Panc1 (cell line): ENCODE measurements at places on chromosomes 12 and 14.

- no peak for DNase-seq
Measured at GRCh38 chr14:65302571-65303189, 109.8 kb upstream of the FUT8 start.

DNA sequence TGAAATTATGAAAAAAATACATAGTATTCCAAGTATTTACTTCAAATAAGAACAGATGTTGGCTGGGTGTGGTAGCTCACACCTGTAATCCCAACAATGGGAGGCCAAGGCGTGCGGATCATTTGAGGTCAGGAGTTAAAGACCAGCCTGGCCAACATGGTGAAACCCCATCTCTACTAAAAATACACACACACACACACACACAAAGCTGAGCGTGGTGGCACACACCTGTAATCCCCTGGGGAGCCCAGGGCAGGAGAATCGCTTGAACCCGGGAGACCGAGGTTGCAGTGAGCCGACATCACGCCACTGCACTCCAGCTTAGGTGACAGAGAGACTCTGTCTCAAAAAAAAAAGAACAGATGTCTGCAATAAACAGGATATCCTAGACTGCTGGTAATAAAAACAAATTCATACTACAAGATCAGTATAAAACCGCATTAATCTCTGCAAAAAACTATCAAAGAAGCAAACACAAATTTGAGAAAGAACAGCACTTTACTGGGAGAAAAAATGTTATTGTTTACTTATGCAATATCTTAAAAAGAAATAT lies 23.8 kb downstream of the EEA1 start:
- DNase-seq: no peak

- no peak for DNase-seq
Measured at GRCh38 chr12:1553987-1554982, 40.1 kb downstream of the FBXL14 start.

DNA sequence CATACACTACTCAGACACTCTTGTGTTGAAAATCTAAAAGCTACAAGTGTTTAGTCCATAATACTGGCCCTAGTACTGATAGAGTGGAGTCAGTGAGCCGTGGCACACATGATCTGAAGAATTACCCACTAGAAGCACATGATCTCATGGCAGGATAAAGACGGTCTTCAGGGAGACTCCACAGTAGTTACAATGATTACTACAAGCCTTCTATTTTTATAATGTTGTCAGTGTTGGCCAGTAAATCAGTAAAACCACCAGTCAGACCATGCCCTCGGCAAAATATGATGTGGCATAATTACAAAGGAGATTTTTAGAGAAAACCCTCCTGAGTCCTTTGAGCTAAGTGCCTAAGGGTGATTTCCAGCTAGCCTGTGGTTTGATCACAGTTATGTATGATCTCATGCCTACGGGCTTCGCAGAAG lies 114.9 kb downstream of the PDZRN4 start:
- no peak for DNase-seq

DNA sequence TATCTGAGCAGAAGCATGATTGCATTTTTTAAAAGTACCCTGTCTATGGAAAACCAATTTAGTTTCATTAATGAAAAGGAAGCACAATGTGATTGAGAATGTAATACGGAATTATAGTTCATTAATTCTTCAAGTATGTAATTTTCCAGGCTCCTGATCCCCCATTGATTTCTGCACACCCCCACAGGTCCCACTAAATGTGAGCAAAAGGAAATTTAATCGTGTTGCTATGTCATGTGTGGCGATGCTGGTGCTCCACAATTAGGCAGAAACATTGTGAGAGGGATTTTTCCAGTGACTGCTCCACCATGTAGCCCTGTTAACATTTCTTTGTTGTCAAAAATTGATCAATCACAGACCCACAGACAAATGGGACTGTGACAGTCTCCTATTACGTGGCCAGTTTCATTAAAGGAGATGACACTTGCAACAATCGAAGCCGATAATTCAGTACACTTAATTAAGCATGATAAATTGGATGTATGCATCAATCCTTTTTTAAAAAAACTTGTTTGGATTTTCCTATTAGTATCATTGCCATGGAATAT lies 306.0 kb downstream of the NELL2 start:
- no peak for DNase-seq

DNA sequence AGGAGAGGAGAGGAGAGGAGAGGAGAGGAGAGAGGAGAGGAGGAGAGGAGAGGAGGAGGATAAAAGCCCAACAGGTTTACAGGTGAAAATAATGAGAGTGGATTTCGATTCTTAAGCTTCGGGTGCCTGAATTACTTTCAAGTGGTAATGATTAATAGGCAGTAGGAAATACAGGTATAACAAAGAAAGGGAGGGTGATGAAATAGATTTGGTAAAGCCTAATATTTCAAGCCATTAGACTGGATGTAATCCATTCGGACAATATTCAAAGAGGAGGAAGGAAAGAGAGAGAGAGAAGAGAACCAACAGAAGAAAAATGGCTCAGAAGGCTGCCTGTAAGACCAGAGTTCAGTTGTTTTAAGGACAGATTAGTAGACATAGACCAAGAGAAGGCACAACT lies 76.6 kb downstream of the RASSF9 start:
- no peak for DNase-seq

- DNase-seq: no peak
Measured at GRCh38 chr12:111012918-111013317, 92.5 kb upstream of the MYL2 start.

- DNase-seq: no peak
Measured at GRCh38 chr12:53465679-53466078, 13.8 kb downstream of the PCBP2 start.

- DNase-seq: no peak
Measured at GRCh38 chr12:130953771-130954543, at the start of gene ADGRD1. Gene ADGRD1 (plus strand): TSS chr12:130953907. CDS start chr12:130954466, 559 bp downstream.

- no peak for DNase-seq
Measured at GRCh38 chr12:80802652-80803400, 86.1 kb downstream of the MYF5 start.

- no peak for DNase-seq
Measured at GRCh38 chr14:28762303-28762954, 4.2 kb upstream of the FOXG1 start.

- DNase-seq: no peak
Measured at GRCh38 chr12:40034712-40035111, 71.2 kb downstream of the SLC2A13 start.

DNA sequence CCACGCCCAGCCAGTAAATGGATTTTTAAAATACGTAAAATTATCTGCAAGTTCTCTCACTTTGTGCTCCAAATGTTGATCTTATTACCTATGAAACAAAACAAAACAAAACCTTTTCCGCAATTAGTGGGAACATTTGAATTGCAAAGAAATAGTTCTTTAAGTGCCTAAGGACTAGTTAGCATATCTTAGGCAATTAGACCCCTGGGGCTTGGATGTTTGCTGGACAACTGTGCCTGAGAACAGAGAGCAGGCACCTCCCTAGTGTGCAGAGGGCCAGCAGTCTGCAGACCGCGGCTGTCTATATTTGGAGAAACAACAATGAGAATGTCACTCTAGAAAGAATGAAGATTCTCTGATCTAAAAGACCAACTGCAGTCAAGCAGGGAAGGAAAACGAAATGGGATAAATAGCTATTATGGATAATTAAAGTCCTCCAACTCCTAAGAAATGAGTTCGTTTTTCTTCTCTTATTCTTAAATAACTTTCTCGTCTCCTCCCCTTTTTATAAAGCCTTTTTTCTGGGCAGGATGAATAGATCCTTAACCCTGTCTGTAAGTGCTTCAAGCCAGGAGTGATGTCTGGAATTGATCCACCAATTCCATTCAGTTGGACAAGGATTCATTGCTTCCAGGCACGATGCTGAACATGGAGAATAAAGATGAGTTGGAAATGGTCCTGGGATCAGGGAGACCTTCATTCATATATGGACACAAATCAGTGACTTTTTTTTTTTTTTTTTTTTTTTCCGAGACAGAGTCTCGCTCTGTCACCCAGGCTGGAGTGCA lies 16.2 kb downstream of the SLC17A8 start:
- DNase-seq: no peak

GRCh38 chr12:44114906-44115305 lies 279.0 kb downstream of the TMEM117 start:
- no peak for DNase-seq

GRCh38 chr12:79661629-79662028 lies 29.1 kb downstream of the PAWR start:
- no peak for DNase-seq

DNA sequence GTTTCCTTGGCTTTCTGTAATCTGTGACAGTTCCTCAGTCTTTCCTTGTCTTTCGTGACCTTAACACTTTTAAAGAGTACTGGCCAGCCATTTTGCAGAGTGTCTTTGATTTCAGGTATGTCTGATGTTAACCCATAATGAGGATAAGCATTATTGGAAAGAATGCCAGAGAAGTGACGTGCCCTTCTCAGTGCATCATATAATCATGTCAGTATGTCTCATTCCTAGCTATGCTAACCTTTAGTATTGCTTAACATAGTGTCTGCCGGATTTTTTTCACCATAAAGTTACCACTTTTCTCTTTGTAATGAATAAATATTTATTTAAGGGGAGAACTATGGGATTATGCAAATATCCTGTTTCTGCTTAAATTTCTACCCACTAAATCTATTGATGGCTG lies 28.5 kb downstream of the RERG start:
- no peak for DNase-seq

DNA sequence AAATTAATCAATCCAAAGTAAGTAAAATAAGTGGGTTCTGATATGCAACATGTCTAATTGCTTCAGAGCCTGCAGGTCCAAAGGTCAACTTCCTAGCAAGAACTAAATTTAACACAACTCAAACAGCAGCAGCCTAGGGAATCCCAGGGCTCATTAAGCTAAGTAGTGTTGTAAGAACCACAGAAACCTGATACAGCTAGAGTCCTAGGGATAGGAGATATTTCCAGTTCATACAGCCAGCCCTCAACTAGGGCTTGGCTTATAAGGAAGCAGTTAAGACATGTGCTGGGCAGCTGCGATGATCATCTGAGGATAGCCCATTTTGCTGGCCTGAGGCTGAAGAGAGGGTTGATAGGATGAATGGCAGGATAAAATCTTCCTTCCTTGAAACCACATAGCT lies at the start of gene OR4Q3:
TSS of gene OR4Q3 (plus strand) at position 316 of the 400 bp plus-strand sequence.
- no peak for DNase-seq

- no peak for DNase-seq
Measured at GRCh38 chr12:85461127-85461526, 181.1 kb downstream of the ALX1 start.

DNA sequence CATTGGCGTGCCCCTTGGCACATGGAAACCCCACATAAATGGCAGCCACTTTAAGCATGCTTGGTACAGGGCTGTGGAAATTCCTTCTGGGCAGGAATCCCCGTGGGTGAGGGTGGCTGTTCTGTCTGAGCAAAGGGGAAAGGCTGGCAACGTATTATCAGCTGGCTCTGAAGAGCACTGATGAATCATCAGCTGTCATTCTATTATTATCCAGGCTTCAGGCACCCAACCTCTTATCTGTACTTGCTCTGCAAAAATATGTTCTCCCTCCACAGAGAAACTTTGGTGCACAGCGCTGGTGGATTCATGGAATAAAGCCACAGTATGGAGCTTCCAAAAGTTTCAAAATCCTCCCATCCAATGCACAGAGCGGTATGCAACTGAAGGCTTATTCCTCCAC lies 167.1 kb downstream of the TBX5 start:
- DNase-seq: no peak

- DNase-seq: no peak
Measured at GRCh38 chr12:116692605-116693004, 45.3 kb downstream of the SPRING1 start.

GRCh38 chr12:10511756-10512355 lies 6.2 kb downstream of the EIF2S3B start:
- DNase-seq: no peak
